Activated naive CD8-positive, alpha-beta T cell treated with anti-CD3 and anti-CD28 coated beads for 36 hours (primary cell): ENCODE measurements at places on chromosomes 5 and 9. TPM values are rescaled to one million over a fixed set of nuclear protein-coding genes. Genes with fewer than 3 reads are reported as not detected.

- no peak for DNase-seq
Measured at GRCh38 chr9:89724659-89725058, 119.8 kb downstream of the GADD45G start.

The RETREG1 gene
- total RNA-seq: 25.1 TPM

DNA sequence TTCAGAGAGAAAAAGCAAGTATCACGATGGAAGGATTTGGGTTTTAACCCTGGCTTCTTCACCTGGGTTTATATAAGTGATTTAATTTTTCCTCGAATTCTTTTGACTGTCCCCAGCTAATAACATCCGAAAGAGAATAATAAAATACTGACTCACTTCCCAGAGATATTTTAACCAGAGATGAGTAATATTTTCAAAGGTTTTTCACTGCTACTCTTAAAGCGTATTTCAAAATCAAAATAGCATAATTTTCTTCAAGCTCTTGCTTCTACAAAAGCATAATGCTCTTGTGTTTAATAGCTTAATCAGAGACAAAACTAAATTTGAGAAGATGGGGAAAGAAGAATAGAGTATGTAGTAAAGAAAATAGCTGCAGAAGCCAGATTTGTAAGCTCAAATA lies 215.2 kb upstream of the PTGER4 start:
- DNase-seq: no peak

The FAM219A gene
- 7.5 TPM for total RNA-seq

The CSF1R gene
- not detected for total RNA-seq

DNA sequence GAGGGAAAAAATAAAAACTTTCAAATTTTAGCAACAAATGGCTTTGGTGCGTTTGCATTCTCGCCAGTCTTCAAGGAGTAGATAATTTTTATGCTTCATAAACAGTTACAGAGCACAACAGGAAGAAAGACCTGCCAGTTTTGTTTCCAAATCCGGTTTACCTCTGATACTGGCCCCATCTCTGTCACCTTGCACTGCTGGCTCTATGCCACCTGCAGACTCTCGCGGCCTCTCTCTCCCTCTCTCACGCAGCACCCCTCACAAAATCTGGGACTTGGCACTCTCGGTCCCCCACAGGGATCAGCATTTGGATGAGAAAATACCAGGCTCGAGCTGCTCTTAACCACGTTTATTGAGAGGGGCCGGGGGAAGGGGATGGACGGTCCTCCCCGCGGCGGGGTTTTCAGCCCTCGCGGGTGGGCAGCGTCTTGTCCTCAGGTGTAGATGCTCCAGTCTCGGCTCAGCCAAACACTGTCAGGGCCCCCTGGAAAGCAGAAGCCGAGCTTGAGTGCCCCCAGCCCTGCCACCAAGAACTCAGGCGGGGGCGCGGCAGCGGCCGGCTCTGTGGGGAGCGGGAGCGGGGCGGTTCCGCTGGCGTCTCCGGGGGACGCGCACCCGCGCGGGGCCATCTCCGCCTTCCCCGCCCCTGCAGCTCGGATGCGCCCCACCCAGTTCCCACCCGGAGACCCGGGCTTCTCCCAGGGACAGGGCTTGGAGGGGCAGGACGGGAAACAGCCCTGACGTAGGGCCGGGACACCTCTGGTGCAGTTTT lies 1.3 kb downstream of the SCGB3A1 start:
- DNase-seq: peak; percentile 29

- no peak for DNase-seq
Measured at GRCh38 chr5:116546033-116546742, 28.4 kb downstream of the SEMA6A start.

The CDKN2B gene
- not detected for total RNA-seq

- DNase-seq: peak; percentile 36
Measured at GRCh38 chr5:133824661-133825254, 143.7 kb downstream of the C5orf15 start.

DNA sequence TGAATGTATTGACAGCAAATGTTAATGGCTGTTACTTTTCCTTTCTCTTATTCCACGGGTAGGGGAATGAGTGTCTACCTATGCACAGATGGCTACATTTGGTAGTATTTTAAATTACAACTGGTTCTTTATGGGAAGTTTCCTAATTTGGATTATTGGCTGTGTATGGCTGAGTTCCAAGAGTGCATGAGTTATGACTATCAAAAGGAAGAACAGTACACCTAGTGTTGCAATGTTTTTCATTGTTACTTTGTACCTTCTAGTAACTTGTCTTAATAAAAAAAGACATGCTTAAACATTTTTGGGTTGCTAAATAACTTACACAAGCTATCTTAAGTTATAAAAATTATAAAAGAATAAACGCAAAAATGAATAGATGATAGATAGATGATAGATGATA lies 35.8 kb upstream of the MAMDC2 start:
- DNase-seq: no peak

The CERCAM gene
- 2.2 TPM for total RNA-seq
